Stimulated activated CD4-positive, alpha-beta T cell treated with anti-CD3 and anti-CD28 coated beads, Interleukin-1b, Interleukin-23, amount 100 ng/mL, for 1 hour (primary cell): ENCODE measurements at places on chromosomes 7 and 10.

- DNase-seq = no peak
Observed at GRCh38 chr10:126223512-126224067, 164.7 kb downstream of the ADAM12 start.

- DNase-seq = no peak
Observed at GRCh38 chr10:114258274-114258840, 19.3 kb downstream of the VWA2 start.

DNA sequence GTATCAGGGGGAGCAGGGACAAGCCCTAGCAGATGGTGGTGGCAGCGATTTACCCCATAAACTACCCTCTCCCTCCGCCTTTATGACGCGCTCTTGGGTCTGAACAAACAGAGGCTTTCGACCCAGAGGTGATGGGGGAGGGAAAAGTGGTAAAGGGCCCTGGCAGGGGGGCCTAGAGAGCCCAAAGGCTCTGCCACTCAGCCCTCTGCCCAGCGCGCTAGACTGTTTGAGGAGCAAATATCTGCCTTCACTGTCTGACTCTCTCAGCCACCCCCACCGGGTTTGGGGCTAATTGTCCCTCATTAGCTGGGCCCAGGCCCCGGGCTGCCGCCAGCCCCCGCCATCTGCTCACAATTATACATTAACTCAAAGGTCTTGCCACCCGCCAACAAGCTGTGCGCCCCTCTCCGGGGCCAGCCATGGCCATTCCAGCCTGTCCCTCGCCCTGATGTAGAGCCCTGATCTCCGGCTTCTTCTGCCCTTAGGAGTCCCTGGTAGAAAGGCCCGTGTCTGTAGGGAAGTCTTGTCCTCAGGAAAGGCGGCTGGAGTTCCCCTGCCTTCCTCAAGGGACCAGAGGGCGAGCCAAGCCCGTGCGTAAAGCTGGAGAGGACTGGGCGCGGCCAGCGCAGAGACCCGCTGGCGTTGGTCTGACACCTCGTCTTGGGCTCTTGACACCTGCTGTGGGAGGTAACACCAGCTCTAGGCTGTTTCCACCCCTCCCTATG is 1.9 kb upstream of the PAX4 start:
- DNase-seq = no peak

GRCh38 chr10:131480861-131481260 is 169.3 kb upstream of the TCERG1L start:
- DNase-seq = no peak

DNA sequence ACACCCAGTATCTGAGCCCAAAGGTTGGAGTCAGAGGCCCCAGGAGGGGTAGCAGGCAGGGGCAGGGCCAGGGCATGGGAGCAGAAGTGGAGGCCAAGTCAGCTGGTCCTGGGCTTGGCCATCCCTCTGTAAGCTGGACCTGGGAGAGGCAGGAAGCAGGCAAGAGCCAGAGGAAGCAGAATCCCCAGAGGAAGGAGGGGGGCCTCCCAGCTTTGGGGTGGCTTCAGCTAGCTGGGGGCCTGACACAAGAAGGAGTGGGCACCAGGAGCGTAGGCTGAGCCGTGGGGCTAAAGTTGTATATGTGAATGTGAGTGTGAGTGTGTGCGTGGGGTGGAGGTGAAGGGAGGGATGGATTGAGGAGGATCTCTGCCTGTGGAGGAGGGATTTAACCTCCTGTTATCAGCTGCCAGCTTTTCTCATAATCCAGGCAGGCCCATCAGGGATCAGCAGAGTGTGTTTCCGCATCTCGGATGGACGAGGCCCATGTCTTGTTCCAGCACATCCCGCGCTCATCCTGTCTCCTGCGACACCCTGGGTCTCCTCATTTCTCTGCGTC is 54.0 kb downstream of the NEURL1 start:
- DNase-seq = no peak

GRCh38 chr10:94413361-94413760 is 11.0 kb downstream of the TBC1D12 start:
- no peak for DNase-seq

GRCh38 chr7:70951271-70951962 is 180.5 kb upstream of the GALNT17 start:
- no peak for DNase-seq

GRCh38 chr7:151115121-151115835 is 29.0 kb downstream of the AGAP3 start:
- peak; percentile 22 for DNase-seq

DNA sequence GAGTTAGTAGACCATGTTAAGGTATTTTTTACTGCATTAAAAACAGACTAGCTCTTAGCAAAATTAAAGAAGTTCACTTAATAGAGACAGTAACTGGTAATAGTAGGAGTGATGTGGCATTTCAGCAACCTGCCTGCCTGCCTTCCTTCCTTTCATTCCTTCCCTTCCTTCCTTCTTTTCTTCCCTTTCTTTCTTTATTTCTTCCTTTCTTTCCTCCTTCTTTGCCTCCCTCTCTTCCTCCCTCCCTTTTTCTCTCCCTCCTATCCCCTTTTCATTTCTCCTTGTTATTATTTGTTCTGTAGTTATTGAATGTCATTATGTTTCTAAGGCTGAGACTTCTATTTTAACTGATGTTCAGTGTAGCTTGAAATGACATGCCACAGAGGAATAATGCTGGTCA is 146.5 kb upstream of the WNT16 start:
- DNase-seq = no peak

DNA sequence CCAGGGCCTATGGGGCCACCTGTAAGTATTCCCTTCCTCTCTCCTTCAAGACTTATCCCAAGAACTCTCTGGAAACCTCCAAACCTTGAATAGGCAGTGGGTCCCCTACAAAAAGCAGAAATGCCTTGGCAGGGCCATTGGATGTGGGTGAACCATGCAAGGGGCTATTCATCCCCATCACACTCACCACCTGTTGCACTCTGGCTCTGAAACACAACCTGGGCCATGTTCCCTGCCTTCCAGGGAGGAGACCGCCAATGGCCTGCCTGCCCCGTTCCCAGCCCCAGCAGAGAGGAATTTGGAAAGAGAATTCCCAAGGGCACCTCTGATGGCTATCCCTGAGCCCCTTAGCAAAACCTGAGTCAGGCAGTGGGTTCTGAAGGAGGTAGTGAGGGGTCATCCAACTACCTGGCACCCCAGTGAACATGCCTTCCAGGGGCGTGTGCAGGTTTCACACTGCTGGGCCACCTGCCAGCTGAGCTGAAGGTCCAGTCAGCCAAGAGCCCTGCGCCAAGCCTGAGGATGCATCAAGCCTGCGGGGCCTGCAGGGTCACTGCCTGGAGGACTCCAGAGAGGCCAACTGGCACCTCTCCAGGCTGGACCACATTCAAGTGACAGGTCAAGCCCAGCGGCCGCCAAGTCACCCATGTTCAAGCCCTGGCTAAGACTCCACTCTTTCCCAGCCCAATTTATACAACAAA is 101.3 kb downstream of the COL13A1 start:
- DNase-seq = no peak

DNA sequence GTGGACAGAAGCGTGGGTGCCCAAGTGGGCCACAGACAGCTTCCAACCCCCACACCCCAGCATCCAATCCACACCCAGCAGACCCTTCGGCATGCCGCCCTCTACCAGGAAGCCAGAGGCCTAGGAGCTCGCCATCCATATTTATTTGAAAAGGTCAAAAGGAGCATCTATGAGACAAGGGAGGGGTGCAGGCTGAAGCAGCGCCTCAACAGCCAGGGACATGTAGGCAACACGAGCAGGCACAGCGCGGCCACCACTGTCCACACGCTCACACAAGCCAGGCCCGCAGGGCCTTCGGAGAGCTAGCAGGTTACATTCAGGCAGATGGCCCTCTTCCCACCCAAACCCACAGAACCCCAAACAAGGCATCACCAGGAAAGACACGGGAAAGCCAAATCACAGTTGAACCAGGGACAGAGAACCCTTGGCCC is 34.6 kb downstream of the PSAP start:
- no peak for DNase-seq

GRCh38 chr10:110764793-110765512 is 106.8 kb upstream of the PDCD4 start:
- no peak for DNase-seq

- DNase-seq = no peak
Observed at GRCh38 chr7:157568770-157569584, 232.2 kb downstream of the DNAJB6 start.

- DNase-seq = no peak
Observed at GRCh38 chr10:97017474-97017903, 168.3 kb downstream of the SLIT1 start.

DNA sequence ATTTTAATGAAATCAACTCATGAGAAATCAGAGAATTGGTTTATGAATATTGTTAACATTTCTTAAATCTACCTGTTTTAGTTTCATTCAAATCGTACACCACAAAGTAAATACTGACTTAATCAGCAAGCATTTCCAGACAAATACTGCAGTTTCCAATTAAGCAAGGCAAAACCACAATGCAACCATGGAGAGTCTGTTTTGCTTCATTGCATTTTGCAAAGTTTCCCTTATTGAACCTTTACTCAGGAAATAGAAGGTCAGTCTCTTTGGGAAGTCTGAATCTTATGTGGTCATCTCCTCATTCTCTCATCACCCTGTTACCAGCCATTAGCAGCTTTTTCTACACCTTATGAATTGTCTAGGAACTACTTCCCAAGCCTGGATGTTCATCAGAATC is 400.5 kb downstream of the IPMK start:
- DNase-seq = no peak

GRCh38 chr7:33901199-33901598 is 4.1 kb upstream of the BMPER start:
- DNase-seq = no peak

GRCh38 chr10:127449490-127449889 is 99.6 kb upstream of the NPS start:
- no peak for DNase-seq

GRCh38 chr10:113294868-113295267 is 258.0 kb upstream of the HABP2 start:
- no peak for DNase-seq

DNA sequence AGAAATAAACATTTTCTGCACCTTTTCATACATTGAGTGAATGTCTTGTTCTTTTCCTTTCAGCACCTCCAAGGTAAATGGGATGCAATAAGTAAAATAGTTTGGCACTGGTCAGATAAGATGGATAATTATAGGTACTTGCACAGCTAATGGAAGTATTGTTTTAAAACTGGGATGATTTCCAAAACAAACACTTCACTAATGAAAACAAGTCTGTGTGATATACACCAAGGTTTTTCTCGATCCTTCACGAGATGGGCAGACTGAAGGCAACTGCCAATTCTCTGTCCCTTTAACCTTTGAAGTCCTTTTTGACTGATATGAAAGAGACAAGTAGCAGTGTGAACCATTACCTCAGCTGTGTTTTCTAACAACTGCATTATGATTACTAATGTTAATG is 423.8 kb downstream of the GFRA1 start:
- DNase-seq = no peak

- DNase-seq = no peak
Observed at GRCh38 chr10:69513617-69514016, 59.6 kb downstream of the NEUROG3 start.

GRCh38 chr10:125881192-125881591 is at the start of gene DHX32:
Gene DHX32, minus strand, starts transcription at chr10:125881292. Its CDS starts 468 bp downstream, at chr10:125880824.
- no peak for DNase-seq

GRCh38 chr7:435630-436366 is 83.8 kb downstream of the PDGFA start:
- no peak for DNase-seq

DNA sequence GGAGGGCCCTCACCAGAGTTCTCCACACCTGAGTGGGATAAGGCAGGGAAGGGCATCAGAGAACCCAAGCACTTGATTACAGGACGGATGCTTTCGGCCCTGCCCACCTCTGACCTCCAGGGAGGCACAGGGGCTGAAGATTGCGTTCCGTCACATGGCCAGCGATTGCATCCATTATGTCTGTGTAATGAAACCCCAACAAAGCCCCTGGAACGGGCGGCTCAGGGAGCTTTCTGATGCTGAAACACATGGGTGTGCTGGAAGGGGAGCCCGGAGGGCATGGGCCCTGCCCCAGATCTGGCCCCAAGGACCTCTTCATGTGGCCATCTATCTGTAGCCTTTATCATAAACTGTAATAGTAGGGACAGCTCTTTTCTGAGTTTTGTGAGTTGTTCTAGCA is 117.2 kb downstream of the PTPN20 start:
- DNase-seq = no peak

DNA sequence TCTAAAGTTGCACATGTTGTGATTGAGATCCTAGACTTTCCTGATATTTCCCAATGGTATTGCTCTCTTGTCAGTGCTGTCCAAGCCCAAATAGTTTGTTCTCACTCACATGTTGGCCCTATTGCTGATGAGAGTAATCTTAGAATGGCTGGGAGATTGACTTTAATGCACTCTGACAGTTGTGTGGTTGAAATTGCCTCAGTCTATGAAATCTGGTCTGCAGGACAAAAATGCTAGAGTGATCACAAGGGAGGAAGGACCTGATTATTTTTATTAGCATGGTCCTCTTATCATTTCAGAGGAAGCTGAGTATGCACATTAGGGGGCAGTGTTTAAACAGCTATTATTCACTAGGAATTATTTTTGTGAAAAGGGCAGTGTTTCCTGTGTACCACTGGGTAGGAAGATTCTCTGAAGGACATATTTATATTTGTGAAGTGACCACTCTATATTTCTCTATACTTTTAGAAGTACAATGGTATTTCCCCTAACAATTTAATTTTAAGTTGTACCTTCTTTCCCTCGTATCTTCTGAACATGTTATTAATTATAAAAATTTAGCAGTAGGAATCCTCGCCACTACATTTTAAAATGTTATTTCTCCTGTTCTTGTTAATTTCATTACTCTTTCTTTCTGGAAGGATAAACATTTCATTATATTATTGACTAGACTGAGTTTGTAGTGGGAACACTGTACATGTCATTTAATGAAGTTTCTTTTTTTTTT is 64.4 kb downstream of the SUGCT start:
- DNase-seq = no peak
